ENCODE measurements at places on chromosomes 5 and 9. TPM values are rescaled to one million over a fixed set of nuclear protein-coding genes. Genes with fewer than 3 reads are reported as not detected.

- no peak for DNase-seq
Measured at GRCh38 chr5:38681029-38681706, 124.7 kb upstream of the LIFR start.

The PCDHGA2 gene
- total RNA-seq: 1.9 TPM

- no peak for DNase-seq
Measured at GRCh38 chr5:136529081-136529480, 163.7 kb upstream of the TRPC7 start.

The TXNDC8 gene
- not detected for total RNA-seq

Data from lower leg skin (tissue), 4 donors.